ENCODE measurements at places on chromosomes 7 and 10. TPM values are rescaled to one million over a fixed set of nuclear protein-coding genes. Genes with fewer than 3 reads are reported as not detected.

GRCh38 chr7:51244053-51244452, 72.6 kb downstream of the COBL start:
- no peak for DNase-seq

GRCh38 chr10:23293973-23294590, 50.5 kb downstream of the C10orf67 start:
- DNase-seq = no peak

GRCh38 chr7:25619963-25620799, 391.9 kb upstream of the NPVF start:
- DNase-seq = no peak

DNA sequence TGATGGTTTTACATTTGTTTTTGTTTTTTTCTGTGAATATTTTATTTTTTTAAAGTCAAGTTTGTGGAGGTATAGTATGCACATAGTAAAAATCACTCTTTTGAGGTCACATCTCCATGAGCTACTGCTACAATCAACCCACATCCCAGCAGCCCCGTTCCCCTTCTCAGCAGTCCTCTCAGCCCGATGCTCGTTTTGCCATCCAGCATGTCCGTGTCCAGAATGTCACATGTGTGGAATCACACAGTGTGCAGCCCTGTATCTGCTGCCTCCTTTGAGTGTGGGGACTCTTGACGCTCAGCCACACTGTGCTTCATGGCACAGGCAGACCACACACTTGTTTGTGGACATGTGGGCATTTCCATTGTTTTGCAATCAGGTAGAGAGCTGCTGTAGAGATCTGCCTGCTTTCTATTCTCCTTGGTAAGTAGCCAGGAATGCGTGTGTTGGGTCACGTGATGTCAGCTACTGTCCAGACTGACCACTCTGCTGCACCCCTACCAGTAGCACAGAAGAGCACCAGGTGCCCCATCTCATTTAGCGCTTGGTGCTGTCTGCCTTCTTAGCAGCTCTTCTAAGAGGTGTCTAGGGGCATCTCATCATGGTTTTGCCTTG, 71.6 kb upstream of the CAMK2B start:
- DNase-seq = no peak

DNA sequence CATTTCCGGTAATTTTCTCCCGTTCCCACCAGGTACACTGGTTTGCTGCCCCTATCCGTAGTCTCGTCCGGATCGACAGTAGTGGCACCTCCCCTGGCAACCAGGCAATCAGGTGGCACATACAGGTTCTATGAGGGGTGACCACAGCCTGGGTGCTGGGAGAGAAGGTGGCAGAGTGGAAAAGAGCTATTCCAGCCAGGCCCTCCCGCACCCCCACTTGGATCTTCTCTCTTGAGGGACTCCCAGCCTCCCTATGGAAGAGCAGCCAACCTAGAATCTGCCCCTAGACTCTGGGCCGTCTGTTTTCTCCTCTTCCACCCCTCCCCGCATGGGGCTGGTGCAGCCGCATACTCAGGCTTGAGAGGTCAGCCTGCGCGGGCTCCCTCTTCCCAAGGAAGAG, 58.6 kb downstream of the GPR26 start:
- DNase-seq = no peak

DNA sequence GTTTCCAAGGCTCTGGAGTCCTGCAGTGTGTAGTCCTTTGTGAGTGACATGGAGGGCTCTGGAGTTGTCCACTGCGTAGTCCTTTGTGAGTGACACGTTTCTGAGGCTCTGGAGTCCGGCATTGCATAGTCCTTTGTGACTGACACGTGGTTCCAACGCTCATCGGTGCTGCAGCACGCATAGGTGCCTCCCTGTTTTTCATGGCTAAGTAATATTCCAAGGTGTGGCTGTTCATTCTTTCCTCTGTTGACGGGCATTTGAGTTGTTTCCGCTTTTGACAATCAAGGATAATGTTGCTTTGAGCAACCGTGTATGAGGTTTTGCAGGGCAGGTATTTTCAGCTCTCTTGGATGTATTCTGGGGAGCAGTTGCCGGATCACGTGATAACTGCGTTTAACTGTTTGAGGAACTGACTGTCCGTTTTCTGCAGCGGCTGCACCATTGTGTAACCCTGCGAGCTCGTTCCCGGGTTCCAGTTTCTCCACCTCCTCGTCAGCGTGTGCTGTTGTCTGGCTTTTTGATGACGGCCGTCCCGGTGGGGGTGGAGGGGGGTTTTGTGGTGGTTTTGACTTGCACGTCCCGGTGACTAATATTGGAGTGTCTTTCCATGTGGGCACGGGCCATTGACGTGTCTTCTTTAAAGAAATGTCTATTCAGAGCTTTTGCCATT, 21.1 kb downstream of the FAM20C start:
- DNase-seq = no peak

DNA sequence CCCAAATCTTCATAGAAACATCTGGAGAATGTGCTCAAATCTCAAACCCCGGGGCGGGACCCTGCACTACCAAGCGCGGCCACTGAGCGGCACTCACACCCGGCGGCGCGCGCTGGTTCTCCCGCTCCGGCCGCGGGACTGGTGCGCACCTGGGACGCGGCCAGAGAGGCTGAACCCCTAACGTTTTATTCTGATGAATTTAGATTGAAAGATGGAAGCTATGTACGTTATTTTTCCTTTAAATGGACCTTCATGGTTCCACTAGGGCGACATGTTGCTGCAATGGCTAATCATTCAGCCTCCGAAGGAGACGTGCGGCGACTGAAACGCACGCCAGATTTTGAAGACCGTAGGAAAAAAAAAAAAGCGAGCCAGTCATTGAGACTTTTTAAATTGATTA, 107.0 kb upstream of the INSIG1 start:
- peak; percentile 72 for DNase-seq

GRCh38 chr7:84236398-84236797, 41.8 kb upstream of the SEMA3A start:
- no peak for DNase-seq

GRCh38 chr7:140484479-140484878, 5.2 kb upstream of the MKRN1 start:
- DNase-seq = no peak

DNA sequence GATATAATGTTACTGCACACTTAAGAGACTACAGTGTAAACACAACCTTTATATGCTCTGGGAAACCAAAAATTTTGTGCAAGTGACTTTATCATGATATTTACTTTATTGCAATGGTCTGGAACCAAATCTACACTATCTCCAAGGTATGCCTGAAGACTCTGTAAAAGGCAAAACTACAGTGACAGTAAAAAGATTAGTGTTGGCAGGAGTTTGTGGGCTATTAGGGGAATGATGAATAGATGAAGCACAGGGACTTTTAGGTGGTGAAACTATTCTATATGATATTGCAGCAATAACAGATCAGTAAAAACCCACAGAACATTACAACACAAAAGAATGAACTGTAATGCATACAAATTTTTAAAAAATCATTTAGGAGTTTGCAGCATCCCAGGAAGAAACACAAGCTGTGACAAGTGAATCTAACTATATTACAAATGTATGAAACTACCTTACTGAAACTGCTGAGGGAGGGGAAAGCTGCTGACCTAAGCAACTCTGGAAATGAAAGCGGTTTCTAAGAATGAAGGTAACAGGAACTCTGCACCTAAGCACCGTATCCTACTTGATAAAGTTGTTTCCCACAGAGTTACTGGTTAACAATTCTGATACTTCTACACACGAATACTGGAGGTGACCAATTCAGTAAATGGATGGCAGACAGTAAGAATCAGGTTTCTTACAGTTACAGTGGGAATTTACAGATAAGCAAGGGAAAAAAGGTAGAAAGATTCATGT, 82.6 kb downstream of the ATE1 start:
- no peak for DNase-seq

GRCh38 chr10:71782221-71782916, 9.0 kb upstream of the VSIR start:
- DNase-seq = peak; percentile 32

- DNase-seq = no peak
Observed at GRCh38 chr10:50554995-50555568, 68.7 kb downstream of the SGMS1 start.

GRCh38 chr7:20206104-20206896, 10.9 kb downstream of the MACC1 start:
- DNase-seq = no peak

- DNase-seq = no peak
Observed at GRCh38 chr10:103512591-103513379, 19.3 kb downstream of the NEURL1 start.

DNA sequence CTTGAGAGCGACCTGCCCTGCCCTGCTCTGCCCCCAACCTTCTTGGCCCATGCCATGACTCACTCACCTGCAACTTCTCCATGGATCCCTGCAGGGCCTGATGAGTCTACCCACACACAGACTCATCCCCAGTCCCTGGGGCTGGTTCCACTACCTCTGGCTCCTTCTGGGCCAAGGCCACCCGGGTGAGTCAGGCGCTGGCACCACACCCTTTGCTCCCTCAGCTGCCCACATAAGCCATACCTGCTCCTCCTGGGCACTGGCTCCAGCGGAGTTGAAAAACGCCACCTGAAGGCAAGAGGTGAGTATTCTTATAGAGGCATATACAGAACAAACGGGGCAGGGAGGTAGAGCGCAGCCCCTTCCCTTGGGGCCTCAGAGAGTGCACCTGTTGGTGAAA, 16.2 kb upstream of the MTPAP start:
- DNase-seq = no peak

GRCh38 chr7:159015454-159016410, 128.9 kb downstream of the VIPR2 start:
- DNase-seq = peak; percentile 68

GRCh38 chr10:122981066-122981464, 864 bp downstream of the PSTK start:
- no peak for DNase-seq

GRCh38 chr10:23067337-23067736, 28.0 kb upstream of the MSRB2 start:
- DNase-seq = no peak

- DNase-seq = no peak
Observed at GRCh38 chr10:118210276-118210675, 131.8 kb downstream of the FAM204A start.

The AVL9 gene
- total RNA-seq = 37.8 TPM

The PNLIP gene
- total RNA-seq = not detected

The CYP3A5 gene
- 15.5 TPM for total RNA-seq

The URGCP gene
- total RNA-seq = 26.1 TPM

The SLC13A4 gene
- 0.27 TPM for total RNA-seq

The NEBL gene
- 96.4 TPM for total RNA-seq
